ENCODE measurements at places on chromosomes 7 and 10. TPM values are rescaled to one million over a fixed set of nuclear protein-coding genes. Genes with fewer than 3 reads are reported as not detected.

BPGM gene
- total RNA-seq, result 68.1 TPM

SHTN1 gene
- total RNA-seq, result 4.0 TPM

FGFBP3 gene
- total RNA-seq, result not detected

DNA sequence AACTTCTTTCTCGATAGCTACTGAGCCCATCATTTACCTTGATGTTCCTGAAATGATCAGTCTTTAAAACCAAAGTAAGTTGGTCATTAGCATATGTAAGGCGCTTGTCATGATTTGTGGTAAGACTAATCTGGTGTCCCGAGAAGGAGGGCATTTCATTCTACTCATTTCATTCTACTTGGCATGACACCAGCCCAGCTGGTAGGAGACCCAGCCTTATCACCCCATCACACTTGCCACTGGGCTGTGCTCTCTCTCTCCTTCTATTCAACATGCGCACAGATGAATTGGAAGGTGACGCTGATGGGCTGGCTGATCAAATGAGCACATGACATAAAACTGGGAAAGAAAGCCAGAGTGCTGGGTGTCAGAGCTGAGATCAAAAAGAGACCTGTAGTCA is 65.7 kb downstream of the CRTAC1 start:
- no peak for DNase-seq

AKR1E2 gene
- not detected for total RNA-seq

HHEX gene
- total RNA-seq, result not detected

DNA sequence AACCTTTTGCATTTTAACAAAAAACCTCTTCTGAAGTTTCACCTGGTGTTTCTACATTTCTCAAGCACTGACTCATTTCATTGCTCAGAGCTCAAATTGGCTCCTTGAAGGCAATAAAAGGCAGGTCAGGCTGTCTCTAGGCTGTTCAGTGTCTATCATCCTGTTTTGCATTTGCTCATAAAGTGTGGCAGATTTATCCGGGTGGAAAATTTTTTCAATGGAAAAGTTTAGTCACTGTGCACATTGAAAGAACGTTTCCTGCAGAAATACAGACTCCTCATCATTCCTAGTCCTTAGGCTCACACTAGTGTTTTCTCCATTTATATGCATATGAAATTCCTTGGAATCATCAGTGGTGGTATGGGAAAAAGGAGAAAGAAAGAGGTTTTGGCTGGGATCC is 114.2 kb upstream of the DGKB start:
- no peak for DNase-seq

DNA sequence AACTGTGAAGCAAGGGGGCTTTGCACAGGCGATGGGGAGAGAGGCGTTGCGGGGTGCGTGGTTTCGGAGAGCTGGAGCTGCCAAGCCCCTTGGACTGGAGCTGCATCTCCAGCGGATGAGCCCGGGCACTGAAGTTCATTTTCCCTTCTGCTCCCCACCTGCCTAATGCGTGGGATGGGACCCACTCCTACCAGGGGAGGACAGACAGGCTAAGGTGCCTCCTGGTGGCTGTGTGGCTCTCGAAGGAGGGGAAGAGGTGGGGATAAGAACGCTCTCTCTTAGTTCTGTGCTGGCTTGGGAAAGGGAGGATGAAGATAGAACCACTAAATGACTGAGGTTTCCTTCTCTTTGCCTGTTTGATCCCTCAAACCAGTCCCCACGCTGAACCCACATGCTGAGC is 177.6 kb upstream of the PITRM1 start:
- DNase-seq, result no peak

GRCh38 chr10:123331438-123331837 is 177.2 kb downstream of the BUB3 start:
- no peak for DNase-seq

- no peak for DNase-seq
Measured at GRCh38 chr10:77037735-77038403, 599.7 kb downstream of the KCNMA1 start.

NKX2-3 gene
- not detected for total RNA-seq

DNA sequence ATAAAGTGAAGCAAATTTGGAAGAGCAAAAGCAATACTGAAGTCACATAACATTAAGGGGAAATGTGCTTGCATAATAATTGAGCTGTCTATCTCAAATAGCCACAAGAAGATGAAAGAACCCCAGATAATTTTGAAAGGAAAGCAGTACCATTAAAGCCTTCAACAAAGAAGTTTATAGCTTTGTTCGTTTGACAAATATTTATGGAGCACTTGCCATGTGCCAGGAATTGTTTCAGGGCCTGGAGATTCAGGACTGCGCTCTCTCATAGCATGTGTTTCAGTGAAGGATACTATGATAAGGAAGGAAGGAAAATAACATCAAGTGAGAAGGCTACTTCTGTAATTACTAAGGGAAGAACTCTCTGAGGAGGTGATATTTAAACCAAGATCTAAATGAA is 212.3 kb upstream of the CSTF2T start:
- DNase-seq, result no peak

TLX1 gene
- not detected for total RNA-seq

- peak; percentile 47 for DNase-seq
Measured at GRCh38 chr10:49161411-49161997, 26.7 kb downstream of the TMEM273 start.

DNA sequence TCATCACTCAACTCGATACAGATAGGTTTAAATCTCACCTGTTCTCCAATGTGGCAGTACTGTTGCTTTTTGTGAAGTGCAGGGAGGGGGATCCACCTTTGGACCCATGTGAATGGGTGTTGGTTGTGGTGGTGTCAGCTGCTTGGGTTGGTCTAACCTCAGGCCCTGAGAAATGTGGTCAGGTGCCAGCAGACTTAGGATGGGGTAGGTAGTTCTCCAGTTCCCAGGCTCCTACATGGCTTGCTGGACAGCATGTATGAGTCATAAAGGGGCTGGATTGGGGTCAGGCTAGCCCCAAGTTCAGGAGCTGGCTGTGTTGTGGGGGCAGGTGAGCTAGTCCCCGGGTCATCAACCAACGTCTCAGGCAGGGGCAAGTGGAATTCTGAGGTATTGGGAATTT is 472.6 kb upstream of the CNTNAP2 start:
- peak; percentile 4 for DNase-seq

HILPDA gene
- 37.4 TPM for total RNA-seq

- peak; percentile 25 for DNase-seq
Measured at GRCh38 chr10:118594392-118595063, 920 bp downstream of the PRLHR start.

GRCh38 chr10:16367621-16368292 is 69.1 kb upstream of the PTER start:
- no peak for DNase-seq

PTCD1 gene
- 9.7 TPM for total RNA-seq

- peak; percentile 76 for DNase-seq
Measured at GRCh38 chr7:22350466-22351328, 6.3 kb downstream of the RAPGEF5 start.

DNA sequence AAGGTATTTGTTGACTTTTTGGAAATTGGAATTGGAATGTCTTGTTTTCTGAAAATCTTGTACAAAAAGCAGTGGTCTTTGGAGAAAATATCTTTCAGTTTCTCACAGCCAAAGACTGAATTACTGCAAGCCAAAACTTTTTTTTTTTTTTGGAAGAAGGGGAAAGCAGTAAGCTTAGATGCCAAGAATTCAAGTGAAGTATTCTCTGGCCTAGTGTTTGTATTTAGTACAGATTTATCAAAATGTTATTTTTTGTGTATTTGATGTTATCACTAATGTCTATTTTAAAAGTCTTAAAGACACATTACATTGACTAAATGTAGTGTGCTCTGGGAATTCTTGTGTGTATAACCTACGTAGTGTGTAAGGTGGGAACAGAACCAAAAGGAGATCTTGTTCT is 6.2 kb downstream of the TET1 start:
- DNase-seq, result no peak

GRCh38 chr10:60521974-60522405 is 132.3 kb upstream of the ANK3 start:
- DNase-seq, result peak; percentile 88

DNA sequence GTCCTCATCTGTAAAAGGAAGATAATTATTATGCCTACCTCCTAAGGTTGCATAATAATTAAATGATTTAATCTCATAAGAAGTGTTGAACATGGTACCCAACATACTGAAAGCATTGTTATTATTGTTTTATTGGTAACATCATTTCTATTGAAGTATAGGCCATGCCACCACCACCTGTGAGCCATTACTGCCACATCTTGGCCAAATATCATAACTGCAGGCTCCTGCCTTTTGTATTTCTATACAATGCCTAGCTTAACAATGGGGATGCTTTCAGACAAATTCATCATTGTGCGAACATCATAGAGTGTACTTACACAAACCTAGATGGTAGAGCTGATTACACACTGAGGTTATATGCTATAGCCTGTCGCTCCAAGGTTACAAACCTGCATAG is 61.1 kb upstream of the NPSR1 start:
- no peak for DNase-seq

CALCR gene
- total RNA-seq, result not detected

DNA sequence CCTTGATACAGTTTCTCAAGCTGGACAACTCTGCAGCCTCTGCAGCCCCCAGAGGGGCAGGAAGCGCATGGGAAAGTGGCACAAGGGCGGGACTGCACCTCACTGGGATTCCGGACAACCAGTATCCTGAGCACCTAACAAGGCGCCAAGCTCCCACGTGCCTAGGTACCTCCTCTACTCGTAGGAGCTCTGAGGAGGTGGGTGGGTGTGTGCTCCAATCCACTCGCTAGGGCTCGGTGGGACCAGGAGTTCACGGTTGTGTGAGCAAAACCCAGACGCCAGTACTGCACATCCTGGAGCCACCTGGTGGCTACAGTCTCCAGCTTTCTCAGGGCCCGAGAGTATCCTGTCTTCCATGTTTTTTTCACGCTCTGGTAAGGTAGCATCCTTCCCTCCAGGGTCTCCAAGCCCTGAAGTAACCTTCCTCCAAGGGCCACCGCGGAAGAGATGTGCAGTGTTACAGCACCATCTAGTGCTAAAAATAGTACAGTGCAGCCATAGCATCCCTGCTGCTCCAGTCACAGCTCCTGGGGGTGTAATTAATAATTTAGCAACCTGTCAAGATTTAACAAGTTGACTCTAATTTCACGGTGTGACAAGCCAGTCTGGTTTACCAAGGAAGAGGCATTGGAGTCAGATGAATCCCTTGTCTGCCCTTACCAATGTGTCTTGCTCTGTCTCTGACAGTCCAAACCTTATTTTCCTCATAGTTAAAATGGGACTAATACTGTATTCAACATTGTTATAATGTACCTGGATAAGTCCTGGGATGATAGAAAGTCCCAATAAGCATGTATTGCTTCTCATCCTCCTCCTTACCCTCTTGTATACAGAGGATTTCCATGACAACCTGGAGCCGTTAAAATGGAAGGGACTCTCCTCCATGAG is 70.4 kb downstream of the HERPUD2 start:
- peak; percentile 63 for DNase-seq

DNA sequence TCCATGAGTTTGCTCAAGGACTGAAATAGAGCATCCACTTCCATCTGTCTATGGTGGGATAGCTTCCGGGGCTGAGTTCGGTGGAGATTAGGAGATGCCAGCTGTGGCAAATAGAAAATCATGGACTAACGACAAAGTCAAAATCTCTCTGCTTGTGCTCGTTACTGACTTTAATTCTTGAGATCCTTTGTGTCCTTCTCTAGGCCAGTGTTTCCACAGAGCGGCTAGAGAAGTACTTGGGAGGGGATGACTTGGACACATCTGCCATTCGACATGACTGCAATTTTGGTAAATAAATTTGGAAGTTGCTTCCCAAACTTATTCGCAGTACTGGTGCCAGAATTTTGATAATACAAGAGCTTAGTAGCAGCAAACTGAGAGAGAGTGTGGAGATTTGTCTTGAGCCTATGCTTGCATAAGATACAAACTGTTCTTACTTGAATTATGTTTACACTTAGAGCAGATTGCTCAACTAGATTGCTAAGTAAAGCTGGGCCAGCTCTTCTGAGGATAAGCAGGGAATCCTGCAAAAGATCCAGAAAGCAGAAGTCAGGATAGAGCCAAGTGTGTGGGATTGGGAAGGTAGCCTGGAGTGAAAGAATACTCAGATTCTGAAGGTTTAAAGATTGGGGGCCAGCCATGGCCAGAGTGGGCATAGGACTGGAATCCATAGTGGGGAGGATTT is 27.6 kb downstream of the ABCC2 start:
- no peak for DNase-seq

DNA sequence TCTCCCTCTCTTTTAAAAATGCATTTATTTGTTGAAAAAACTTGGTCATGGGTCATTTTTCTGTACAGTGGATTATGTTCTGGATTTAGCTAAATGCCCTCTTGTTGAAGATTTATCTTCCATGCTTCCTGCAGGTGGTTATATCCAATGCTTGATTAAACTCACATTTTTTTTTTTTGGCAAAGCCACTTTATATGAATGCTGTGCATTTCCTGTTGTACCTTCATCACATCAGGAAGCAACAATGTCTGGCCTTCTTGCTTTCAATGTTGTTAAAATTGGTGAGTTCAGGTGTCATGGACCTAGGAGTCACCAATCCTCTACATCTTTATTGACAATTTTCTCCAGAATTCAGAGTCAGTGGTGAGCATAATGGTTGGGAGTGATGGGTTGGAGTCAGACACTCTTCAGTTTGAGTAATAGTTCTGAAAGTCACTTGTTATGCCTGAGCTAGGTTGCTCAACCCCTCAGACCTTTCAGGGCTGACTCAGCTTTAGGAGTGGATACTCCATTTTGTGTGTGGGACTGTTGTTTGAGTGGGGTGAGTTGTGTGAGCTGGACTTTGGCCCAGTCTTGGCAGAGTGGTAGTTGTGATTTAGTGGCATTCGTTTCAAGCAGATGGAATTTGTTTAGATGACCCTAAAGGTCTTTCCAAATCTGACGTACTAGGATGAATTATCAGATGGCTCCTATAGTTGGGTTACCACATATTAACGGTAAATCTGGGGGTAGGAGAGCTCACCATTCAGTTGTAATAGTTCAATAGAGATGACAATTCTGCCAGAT is 213.5 kb upstream of the ZNF32 start:
- peak; percentile 52 for DNase-seq

SPDYE16 gene
- total RNA-seq, result under 0.01 TPM

- DNase-seq, result no peak
Measured at GRCh38 chr10:113967126-113967525, 76.5 kb upstream of the ADRB1 start.

GRCh38 chr7:101943889-101944600 is 126.6 kb downstream of the CUX1 start:
- no peak for DNase-seq

FRMD4A gene
- 20.2 TPM for total RNA-seq

TFR2 gene
- 2.4 TPM for total RNA-seq

WASHC2A gene
- 18.6 TPM for total RNA-seq

IL6 gene
- total RNA-seq, result 77.6 TPM

MKLN1 gene
- total RNA-seq, result 51.5 TPM

DNA sequence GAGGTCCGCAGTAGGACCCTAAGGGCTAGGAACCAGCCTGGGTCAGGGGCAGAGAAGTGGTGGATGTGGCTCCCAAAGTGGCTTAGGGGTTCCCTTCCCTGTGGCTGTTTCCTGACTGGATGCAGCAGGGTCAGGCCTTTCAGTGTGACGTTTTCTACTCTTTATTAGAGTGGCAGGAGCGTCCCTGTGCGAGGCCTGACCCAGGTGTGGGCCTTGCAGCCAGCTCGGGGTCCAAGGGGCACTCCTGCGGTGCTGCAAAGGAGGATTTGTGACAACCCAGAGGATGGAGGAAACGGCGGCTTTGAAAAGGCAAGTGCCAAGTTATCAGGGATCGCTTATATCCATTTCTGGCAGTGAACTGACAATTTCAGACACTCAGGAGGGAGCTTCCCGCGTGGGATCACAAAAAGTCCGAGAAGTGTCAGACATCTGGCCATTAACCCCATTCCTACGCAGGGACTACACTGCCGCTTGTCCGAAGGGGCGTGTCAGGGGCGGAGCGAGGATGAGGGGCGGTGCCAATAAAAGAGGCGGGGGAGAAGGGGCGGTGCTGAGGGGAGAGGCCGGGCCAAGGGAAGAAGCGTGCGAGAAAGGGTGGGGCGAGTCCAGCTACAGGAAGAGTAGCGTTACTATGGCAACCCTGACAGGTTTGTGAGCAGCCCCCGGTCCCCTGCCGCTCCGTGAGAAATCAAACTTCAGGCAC is 98.8 kb upstream of the ZNF722 start:
- peak; percentile 72 for DNase-seq

All from Daoy (cell line).